Putamen (tissue), 1 donor: ENCODE measurements at places on chromosomes 16 and 17.
A peak's percentile ranks its signal among the peaks of the same experiment; 100 is the strongest.

- no peak for DNase-seq
These were observed 723 bp downstream of the NTHL1 start for GRCh38 chr16:2046893-2047329.

DNA sequence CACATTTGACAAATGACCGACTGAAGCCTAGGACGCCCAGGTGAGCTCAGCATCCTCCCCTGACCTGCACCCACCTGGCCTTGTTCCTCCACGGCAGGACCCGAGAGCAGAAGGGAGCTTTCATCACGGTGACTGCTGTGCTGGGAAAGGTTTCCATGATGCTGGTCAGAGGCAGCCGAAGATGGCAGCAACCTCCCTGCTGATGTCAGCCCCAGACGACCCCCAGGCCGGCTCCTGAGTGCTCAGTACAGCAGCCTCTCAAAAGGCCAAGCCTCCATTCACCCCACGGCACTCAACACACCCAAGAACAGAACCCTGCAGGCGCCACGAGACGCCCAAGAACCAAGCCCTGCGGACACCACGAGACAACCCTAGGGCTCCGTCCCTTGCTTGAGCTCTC, 119.8 kb downstream of the ANKRD11 start:
- no peak for DNase-seq

DNA sequence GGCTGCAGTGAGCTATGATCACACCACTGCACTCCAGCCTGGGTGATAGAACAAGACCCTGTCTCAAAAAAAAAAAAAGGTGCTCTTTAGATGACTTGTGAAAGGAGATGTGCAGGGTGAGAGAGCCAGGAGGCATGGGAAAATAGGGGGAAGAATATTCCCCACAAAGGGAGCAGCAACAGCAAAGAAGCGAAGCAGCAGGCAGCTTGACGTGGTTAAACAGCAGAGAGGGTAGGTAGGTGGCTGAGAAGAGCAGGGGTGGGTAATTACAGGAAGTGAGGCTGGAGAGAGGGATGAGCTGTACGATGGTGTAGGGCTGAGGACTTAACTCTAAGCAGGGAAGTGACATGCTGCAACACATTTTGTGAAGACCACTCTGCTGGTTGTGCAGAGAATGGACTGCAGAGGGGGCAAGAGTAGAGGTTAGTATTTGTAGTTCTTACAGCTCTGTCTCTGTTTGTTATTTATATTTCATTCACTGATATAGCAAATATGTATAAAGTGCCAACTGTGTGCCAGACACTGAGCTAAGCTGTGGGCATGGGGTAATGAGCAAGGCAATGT, 1.6 kb downstream of the HEATR3 start:
- peak; percentile 31 for DNase-seq

DNA sequence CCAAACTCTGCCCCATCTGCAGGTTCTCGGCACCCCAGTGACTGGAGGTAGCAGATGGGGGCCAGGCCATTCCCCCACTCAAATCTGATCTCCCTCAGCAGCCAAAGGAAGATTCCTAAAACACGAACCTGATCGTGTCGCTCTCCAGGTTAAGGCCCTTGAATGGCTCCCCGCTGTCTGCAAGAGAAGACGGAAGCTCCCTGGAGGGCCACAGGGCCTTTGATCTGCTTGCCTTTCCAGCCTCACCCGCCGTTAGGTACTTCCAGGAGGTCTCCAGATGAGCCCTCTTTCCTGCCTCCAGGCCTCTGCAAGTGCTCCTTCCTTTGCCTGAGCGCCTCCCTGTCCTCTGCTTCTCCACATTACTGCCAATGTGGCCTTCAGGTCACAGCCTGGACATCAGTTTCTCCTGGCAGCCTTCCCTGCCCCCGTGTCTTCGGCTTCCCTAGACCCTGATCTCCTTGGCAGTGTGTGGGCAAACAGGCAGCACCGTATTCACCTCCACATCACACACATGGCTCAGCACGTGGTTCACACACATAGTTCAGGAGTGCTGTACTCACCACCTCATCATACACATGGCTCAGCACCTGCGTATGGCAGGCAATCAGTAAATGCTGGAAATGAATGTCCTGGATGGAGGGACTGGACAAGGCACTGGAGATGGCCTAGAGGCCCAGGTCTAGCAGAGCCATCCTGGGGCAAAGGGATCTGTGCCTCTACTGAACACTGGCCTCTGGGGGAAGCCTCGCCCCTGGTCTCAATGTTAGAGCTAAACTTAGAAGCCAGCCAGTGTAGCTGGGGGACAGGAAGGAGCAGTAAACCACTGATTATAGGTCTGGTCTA, 26.4 kb upstream of the MRPS23 start:
- DNase-seq: no peak

GRCh38 chr17:56978441-56979090, 635 bp downstream of the SCPEP1 start:
- peak; percentile 17 for DNase-seq

- no peak for DNase-seq
These were observed 668.1 kb downstream of the MAF start for GRCh38 chr16:78932355-78932943.

GRCh38 chr16:70677499-70678120, 8.2 kb downstream of the MTSS2 start:
- no peak for DNase-seq

DNA sequence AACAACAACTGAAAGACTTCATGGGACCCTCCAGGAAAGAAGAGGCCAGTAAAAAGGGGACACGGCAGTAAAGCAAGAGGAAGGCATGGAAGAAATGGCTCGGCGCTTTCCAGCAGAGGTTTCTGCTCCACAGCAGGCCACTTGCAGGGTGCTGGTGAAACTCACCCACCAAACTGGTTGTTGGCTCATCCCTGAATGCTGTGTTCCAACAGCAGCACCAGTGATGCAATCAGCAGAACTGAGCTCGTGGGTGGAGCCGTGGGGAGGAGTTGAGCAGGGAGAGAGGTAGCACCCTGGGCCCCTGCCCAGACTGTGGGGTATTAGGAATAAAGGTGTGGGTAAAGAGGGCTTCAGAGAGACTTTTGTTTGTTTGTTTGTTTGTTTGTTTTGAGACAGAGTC, 62.8 kb upstream of the ADCY9 start:
- DNase-seq: peak; percentile 19

GRCh38 chr17:33396818-33397217, 103.7 kb upstream of the ASIC2 start:
- DNase-seq: no peak

- DNase-seq: no peak
These were observed 103.9 kb downstream of the METRNL start for GRCh38 chr17:83183145-83183948.

DNA sequence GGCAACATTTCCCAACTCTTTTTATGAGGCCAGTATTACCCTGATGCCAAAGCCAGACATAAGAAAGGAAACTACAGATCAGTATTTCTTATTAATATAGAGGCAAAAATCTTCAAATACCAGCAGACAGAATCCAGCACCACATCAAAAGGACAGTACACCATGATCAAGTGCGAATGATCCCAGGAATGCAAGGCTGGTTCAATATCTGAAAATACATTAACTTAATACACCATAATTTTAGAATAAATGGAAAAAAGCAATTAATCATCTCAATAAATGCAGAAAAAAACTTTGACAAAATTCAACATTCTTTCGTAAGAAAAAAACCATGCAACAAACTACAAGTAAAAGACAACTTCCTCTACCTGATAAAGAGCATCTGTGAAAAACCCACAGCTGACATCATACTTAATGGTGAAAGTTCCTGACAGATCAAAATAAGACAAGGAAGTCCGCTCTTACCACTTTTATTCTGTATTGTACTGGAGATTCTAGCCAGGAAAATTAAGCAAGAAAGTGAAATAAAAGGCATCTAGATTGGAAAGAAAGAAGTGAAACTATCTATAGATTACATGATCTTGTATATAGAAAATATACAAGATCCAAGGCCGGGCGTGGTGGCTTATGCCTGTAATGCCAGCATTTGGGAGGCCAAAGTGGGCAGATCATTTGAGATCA, 26.4 kb upstream of the MAPK3 start:
- no peak for DNase-seq

DNA sequence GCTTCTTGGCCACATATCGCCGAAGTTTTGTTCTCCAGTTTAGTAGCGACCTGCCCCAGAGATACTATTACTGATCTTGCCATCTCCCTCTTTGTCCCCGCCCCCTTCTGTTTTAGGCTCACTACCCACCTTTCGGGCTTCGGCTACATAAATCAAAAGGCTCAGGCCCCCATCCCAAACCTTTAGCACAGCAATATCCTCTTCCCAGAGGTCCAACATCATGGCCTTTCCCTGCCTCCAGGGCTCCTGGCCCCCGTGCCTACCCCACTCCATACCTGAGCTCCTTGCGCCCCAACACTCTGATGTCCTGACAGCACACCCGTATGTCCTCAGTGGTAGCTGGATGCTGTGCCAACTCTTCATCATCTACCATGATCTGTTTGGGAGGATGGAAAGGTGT, 2.9 kb upstream of the PSMC5 start:
- DNase-seq: no peak

GRCh38 chr17:49247944-49248343, 17.4 kb upstream of the PHOSPHO1 start:
- no peak for DNase-seq
